Substantia nigra (tissue), 51 donors: ENCODE measurements at places on chromosomes 12 and 14.

DNA sequence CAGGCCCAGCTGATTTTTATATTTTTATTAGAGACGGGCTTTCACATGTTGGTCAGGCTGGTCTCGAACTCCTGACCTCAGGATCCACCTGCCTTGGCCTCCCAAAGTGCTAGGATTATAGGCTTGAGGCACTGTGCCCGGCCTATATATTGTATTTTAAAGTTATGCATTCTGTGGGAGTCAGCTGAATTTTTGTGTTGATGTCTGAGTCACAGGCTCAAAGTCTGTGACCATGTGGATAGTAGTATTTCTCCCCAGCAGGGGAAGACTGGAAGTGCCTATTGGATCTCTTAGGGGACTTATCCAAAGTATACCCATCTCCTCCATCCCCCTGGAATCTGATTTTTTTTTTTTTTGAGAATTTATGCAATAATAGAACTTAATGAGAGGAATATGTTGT lies 43.8 kb upstream of the ATF1 start:
- no peak for DNase-seq

- no peak for DNase-seq
Measured at GRCh38 chr14:104428333-104428851, 151.2 kb upstream of the C14orf180 start.

DNA sequence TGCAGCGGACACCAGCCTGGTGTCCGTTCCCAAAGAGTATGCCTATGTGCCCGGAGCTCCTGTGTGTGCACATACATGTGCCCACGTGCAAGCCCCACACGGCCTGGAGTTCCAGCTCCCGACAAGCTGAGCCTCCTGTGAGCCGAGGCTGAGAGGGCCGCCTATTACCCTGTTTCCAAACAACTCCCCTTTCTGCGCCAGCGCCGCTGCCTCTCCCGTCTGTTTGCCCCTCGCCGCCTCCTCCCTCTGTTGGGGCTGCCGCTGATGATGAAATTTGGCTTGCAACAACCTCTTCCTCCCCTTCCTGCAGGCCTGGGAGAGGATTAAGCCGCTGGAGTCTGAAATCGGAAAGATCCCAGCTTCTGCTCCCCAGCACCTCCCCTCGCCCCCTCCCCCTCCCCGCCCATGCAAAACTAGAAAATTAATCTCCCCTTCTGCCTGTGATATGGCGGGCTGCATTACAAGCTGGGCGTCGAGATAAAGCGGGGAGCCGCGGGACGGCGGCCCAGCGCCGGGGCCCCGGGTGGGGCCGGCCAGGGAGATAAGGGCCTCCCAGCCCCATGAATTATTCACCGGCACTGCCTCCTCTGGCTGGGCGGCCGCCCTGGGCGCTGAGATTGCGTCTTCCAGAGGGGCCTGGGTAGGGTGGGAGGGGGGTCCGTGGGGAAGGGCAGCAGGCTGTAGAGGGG lies 6.8 kb upstream of the ASIC1 start:
- no peak for DNase-seq

DNA sequence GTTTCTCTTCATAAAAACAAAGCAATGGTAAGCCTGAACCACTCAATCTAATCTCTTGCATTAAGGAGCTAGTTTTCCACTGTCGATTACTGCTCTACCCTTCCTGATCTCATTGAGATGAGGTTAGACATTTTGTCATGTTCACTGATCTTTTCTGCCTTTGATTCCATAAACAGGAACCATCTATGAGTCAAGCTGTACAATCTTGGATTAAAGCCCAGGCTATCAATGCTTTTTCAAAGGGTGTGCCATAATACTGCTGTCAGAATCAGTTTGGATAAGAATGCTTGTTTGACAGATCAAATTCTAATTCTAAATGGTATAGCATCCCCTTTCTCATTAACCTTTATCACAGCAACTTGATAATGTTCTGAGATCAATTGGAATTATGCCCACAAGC lies 16.1 kb downstream of the GRIP1 start:
- no peak for DNase-seq

DNA sequence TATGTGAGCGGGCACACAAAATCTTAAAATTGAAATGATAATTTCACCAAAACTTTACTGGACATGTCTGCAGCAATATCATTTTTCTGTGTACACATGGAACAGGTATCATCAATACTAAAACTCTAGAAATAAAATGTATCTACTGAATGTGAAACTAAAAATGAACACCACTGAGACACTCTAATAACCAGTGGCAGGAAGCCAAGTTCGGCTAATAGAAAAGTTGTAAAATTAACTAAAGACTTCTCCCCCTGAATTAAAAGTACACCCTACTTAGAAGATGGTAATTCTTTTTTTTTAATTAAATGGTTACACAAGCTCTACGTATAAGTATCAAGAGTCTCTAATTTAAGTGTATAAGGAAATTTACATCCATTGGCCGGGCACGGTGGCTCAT lies 227.2 kb downstream of the MED13L start:
- DNase-seq: no peak

- DNase-seq: no peak
Measured at GRCh38 chr12:67531501-67531900, 117.0 kb upstream of the DYRK2 start.

DNA sequence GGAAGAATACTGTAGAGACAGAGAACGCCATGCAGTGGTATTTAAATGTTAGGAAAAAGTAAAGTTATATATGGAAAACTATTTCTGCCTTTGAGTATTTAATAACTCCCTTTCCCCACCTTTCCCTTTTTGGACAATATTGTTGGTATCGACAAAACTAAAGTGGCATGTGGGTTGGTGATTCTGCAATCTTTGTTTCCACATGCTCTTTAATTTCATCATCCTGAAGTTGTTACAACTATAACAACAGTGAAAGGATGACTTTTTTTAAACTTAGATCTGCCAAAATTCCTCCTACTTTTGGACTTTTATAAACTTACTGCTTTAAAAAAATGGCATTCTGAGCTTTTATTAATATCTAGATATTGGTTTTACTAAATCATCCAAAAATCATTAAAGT lies 25.3 kb downstream of the TTC8 start:
- no peak for DNase-seq

DNA sequence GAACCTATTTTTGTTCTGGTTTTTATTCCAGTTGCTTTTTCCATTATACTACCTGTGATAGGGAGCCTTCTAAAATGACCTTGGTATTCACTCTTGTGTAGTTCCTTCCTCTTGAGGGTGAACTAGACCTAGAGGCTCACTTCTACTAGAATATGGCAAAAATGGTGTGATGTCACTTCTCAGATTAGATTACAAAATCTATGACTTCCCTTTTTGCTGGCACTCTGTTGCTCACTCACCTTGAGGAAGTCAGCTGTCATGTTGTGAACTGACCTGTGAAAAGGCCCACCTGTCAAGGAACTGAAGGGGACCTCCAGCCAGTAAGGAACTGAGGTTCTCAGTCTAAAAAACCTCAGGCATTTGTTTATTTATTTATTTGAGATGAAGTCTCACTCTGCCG lies 5.7 kb downstream of the MIPOL1 start:
- DNase-seq: no peak

DNA sequence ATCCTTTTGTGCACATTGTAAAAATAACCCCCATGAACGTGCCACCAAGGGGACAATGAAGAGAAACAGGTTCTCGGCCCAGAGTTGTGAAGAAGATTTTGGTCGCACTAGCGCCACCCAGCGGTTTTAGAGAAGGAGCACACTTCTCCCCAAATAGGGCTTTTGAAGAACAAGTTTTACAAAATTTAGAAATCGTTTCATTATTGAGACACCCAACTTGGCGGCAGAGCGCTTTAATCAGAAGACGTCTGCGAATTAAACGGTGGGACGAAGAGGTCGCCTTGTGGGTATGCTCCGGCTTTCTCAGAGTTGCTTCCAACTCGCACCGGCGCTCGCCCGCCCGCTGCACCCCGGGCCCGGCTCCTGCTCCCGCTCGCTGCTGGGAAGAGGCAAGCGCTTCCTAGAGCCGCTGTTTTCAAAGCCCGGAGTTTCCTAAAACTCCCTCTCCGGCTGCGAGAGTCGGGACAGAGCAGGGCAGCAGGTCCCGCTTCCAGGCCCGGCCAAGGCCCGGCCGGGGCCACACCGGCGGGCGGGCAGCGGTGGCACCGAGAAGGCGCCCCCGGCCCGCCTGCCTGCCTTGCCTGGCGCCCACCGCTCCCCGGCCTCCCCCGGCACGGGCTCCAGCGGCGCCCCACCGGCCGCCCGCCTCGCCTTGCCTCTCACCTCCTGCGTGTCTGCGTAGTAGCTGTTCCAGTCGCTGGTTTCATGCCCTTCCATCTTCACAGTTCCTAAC lies 645 bp downstream of the FOXA1 start:
- DNase-seq: no peak

DNA sequence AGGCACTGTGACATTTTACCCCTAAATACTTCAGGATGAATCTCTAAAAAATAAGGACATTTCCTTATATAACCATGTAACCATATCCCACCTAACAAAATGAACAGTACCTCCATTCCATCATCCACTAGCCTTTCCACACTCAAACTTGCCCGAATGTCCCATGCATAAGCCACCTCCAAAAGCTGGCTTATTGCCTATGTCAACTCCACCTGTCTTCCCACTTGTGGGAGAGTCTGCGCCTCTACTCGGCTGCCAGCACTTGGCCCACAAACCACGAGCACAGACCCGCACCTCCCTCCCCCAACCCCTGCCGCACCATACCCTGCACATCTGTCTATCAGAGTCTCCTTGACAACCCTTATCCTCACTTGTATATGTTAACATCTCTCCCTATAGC lies 165.8 kb downstream of the CALM1 start:
- DNase-seq: no peak

DNA sequence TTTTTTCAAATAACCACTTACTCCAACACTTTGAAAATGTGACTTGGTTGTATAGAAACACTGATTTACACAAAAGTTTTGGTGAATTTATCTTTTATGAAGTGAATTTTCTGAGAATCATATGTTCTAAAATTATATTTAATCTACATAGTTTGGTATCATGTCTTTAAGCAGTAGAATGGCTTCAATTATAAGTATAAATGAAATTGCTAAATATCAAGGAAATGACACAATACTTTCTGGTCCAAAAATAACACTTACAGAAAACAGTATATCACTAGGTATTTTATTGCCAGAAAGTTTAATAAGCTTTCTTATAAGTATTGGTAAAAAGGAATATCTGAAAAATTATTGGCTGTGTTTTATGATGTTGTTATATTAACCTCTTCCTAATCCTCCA lies 90.9 kb downstream of the SRGAP1 start:
- no peak for DNase-seq

DNA sequence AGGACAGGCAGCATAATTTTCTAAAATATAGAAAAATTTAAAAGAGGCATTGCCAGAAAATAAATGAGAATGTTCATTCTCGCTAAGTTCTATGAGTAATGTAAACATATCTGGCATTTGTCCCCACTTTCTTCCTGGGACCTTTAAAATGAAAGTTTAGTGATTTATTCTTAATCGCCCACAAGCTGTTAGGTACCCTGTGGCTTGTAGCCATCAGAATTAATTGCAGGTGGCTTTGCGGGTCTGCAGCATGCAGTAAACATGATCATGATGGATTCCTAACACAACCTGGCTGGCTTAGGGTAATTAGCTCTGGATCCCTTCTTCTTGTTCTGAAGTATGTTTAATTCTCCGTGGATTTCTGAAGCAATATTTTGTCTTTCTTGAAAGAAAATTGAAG lies 103.5 kb upstream of the FRMD6 start:
- DNase-seq: no peak

GRCh38 chr12:116276652-116277466 lies 634 bp downstream of the MED13L start:
- peak; percentile 69 for DNase-seq

- DNase-seq: no peak
Measured at GRCh38 chr14:24414077-24414476, 15.3 kb downstream of the NYNRIN start.

- DNase-seq: no peak
Measured at GRCh38 chr12:55906056-55906455, 21.6 kb downstream of the PYM1 start.

DNA sequence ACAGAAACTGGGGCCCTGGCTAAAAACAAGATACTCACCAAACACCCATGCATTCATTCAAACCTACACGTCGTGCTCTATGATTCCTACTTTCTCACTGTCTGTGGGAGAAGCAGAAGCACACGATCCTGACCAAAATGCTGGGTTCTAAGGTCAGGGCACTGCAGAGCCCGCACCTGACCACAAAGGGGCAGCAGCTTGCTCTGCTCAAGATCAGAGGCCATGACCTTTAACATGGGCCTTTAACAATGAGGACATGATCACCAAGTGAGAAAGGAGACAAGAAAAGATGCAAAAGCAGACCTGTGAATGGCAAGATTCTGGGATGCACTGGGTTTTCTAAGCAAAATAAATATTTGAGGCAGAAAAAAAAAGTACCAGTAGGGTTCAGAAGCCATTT lies 40.1 kb upstream of the VPS33A start:
- DNase-seq: no peak

GRCh38 chr14:103074729-103075367 lies 9.2 kb upstream of the LBHD2 start:
- no peak for DNase-seq

- DNase-seq: no peak
Measured at GRCh38 chr12:3110578-3110977, 33.4 kb downstream of the TSPAN9 start.

GRCh38 chr14:66038618-66039017 lies 447.6 kb upstream of the CCDC196 start:
- DNase-seq: no peak

DNA sequence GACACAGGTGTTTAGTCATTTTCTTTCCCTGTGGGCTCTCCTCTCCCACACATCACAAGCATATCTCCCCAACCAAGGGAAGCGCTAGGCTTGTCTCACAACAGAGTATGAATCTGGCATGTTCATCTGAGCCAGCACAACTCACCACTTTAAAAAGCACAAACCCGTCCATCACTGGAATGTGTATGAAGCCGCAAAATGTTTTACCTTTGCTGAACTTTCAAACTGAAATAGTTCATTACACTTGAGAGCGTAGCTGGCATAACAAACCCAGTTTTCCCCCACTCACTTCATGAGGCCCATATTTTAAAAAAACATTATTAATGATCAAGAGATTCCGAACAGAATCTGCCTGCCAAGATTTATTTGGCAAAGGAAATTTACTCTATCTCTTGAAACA lies 15.8 kb downstream of the NID2 start:
- no peak for DNase-seq

DNA sequence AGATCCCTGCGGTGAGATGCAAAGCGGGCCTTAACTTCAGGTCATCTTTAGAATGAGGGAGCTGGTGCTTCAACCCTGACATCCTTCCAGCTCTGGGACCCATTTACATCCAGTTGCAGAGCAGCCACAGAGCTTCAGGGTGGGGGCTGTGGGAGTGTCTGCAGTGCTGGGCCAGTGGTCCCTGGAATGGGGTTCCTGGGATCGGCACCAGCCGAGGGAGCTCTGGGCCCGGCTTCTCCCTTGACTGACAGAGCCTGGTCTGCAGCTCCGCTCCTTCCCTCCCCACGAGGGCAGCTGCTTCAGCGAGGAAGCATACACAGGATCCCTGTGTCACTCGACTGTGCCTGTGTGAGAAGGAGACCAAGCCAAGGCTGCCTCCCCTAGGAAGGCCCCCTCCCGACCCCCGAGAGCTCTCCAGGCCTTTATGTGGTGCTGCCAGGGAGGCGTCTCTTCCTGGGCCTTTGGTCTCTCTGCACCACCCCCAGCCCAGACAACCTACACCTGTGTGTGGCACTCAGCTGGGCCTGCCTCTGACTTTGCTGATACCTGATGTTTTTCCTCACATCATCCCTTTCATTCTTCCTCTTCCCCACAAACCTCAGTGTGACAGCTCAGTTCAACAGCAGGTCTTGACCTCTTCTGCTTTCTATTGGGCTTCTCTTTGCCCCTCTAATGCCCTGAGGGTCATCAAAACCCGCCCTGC lies 48.1 kb upstream of the RIN3 start:
- no peak for DNase-seq

- DNase-seq: no peak
Measured at GRCh38 chr12:87853448-87854003, 175.7 kb downstream of the C12orf50 start.

GRCh38 chr12:103913100-103913499 lies 17.1 kb upstream of the HSP90B1 start:
- no peak for DNase-seq
